ENCODE measurements at places on chromosomes 12 and 14.
A peak's percentile ranks its signal among the peaks of the same experiment; 100 is the strongest.

DNA sequence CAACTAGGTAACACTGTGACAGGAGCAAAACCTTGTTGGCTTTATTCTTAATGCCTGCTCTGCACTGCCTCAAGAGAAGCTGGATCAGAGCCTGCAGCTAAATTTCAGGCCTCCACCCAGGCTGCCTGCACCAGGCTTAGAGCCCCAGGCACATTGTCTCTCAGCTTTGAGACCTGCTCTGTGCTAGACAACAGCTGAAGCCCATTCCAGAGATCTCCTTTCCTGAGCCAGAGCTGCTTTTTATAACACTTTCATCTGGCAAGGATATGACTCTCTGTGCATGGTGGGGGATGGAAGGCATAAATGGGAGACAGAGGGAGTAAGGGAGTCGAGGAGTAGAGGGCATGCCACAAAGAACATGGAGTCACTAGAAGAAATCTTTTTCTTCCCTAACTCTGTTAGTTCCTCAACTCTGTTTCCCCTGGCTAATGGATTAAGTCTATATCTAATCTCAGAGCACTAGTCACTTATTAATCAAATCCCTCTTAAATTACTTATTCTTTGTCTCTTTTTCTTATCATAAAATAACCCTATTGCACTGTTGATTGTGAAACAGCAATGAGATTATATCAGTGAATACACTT is 27.1 kb upstream of the LUM start:
- no peak for DNase-seq

DNA sequence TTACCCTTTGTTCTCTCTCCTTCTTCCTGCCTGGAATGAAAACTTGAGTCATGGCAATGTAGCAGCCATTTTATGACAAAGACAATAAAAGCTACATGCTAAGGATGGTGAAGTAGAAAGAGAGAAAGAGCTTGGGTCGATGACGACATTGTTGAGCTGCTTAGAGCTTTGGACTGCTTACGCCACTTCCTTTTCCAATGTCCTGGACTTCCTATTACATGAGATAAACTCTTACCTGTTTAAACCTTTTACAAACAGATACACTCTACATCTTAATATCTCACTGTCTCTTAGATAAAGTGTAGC is 70.1 kb downstream of the PEBP1 start:
- no peak for DNase-seq

- no peak for DNase-seq
Measured at GRCh38 chr12:105220150-105220928, 15.6 kb downstream of the APPL2 start.

GRCh38 chr12:128715485-128715884 is 108.3 kb downstream of the SLC15A4 start:
- DNase-seq = no peak

DNA sequence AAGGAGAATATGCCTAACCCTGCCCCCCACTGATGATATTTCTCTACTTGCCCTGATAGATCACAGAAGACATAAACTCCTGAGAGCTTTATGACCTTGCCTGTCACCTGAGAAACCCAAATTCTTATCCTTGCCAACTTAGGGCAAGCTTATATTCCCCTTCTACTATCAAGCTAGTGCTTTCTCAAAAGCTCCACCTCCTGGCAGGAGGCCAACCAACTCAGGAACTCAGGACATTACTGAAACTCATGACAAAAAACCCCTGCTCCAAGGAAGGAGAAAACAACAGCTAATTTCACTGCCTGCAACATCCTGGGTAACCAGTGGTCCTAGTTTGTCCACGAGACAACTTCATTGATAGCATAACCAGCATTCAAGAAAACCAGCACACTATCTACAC is 60.9 kb upstream of the FSCB start:
- no peak for DNase-seq

DNA sequence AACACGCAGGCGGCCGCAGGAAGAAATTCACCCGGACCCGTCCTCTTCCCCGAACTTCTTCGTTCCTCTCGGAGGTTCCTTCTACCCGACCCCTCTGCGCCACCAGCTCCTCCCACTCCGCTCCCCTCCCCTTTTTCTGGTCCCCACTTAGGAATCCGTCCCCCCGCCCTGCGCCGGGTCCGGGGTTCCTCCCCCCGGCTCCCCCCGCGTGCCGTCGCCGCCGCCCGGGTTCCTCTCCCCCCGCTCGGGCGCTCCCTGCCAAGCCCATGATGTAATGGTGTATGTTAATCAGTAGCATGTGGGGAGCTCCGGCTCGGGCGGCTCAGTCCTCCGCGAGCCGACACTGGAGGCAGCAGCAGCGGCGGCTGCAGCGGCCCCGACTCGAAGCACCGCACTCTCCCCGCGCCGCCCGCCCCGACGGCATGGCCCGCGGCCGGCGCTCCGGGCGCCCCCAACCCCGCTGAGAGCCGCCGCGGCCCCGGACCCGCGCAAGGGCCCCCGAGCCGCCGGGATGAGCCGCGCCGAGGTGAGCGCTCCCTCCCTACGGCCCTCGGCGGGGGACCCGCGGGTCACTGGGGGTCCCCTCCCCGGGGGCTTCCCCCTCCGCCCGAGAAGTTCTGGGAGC is 1.0 kb upstream of the SAMD4A start:
- DNase-seq = peak; percentile 55

DNA sequence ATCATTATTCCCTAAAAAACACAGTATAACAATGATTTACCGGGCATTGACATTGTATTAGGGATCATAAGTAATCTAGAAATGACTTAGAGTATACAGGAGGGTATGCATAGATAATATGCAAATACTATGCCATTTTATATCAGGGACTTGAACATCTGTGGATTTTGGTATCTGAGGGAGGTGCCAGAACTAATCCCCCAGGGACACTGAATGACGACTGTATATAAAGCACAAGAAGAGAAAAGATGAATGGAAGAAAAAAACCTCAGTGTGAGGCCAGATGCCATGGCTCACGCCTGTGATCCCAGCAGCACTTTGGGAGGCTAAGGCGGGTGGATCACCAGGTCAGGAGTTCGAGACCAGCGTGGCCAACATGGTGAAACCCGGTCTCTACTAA is 25.5 kb upstream of the COX6A1 start:
- DNase-seq = no peak

DNA sequence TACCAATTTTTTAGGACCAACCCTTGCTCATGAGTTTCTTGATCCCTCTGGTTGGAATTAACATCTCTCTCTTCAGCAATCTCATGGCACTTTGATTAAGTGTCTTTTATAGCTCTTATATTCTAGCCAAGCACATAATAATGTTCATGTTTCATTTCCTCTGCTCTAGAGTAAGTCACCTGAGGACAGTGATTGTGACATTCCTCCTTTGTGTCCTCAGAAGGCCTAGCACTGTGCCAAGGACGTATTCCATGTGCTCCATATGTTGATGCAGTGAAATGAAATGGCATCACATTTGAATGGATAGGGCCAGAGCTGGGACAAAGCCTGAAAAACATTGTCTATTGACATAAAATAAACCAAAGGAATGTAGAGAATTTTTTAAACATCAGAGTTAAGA is 322.8 kb upstream of the PRICKLE1 start:
- DNase-seq = no peak

- no peak for DNase-seq
Measured at GRCh38 chr14:55026441-55026792, 482 bp downstream of the WDHD1 start.

- no peak for DNase-seq
Measured at GRCh38 chr12:52774629-52775250, 2.4 kb downstream of the KRT76 start.

GRCh38 chr12:57129321-57129842 is 1.1 kb downstream of the LRP1 start:
- DNase-seq = no peak

- peak; percentile 29 for DNase-seq
Measured at GRCh38 chr14:92603309-92604242, 90.0 kb downstream of the RIN3 start.

DNA sequence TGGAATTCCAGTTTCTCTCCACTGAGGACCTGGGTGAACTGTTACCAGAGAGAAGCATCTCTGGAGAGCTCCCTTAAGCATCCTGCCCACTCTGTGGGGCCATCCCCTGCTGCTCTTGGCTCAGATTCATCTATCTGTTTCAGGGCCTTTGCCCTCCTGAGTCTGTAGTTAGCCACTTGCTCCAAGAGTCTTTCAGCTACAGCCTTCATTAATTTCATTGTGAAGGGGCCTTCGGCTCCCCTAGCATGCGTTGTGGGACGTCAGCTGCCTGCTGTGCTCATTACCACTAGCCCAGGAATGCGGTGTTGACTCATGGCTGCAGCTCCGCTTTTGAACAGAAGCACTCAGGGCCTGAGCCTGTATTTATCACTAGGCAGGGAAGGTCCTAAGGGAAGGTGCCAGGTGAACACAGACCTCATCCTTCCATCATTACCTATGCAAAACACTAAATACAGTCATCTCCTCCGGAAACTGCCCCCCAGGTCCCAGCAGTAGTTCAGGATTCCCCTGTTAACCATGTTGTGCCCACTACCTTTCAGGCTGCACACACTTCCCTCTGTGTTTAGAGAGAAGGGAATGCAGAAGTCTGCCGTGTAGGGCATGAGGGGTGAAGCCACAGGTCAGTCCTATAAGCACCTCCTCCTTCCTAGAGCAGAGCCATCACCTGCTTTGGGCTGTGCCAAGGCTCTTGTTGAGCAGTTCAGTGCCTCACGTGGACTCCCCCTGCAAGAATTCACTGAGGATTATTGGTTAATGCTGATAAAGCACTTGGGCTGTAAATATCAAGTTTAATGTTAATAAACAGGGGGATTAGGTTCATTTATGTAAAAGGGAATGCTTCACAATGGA is 191.4 kb downstream of the CACNA1C start:
- DNase-seq = no peak

DNA sequence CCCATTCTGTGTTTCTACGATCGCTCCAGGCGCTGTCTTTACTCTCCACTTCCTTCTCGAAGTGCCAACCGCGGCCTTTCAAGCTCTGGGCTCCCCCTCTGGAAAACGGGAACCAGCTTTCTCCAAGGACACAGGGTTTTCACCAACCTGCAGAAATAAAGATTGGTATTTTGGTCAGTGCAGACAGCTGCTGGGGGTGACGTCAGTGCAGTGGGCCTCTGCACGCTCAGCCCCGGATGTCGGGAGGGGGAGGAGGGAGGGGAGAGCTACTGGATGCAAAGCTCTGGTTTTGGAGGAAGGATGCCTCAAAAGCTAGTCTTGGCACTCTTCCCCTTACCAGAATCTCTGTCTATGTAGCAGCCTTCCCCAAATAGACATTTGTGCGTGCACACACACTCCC is 19.9 kb downstream of the HRK start:
- no peak for DNase-seq

- DNase-seq = no peak
Measured at GRCh38 chr14:63478010-63478409, 65.2 kb downstream of the PPP2R5E start.

- DNase-seq = no peak
Measured at GRCh38 chr14:44040561-44040960, 466.5 kb downstream of the FSCB start.

DNA sequence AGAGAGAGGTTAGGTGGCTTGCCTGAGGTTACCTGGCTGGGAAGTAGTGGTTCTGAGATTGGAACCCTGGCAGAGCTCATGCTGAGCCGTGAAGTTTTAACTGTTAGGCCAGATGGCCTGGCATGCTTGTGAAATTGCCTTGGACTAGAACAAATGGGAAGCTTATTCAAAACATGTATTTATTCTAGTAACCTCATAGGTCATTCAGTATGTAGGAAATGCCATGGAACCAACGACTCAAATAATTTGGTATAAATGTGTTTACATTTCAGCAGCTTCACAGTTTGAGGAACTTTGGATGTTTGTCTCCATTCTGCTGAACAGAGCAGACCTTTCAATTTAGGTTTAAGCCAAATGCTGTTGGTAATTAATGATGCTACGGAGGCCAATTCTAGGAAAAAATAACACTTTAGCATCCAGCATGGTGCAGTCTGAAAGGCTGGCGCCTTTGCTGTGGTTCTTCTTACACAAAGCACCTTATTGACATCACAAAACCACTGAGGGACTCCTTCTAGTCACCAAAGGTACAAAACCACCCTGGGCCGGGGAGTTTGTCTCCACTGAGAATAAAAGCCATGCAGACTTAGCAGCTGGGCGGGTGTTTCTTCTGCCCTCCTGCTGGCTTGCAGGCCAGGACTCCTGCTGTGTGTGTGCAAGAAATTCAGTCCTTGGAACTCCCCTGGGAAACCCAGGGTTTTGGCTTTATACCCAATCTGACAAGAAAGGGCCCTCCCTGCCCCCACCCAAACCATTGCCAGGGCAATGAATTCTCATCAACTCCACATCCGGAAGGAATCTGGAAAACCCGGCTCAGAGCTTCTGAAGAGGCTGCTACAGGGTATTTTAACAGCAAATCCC is 64.2 kb downstream of the ELK3 start:
- DNase-seq = no peak

DNA sequence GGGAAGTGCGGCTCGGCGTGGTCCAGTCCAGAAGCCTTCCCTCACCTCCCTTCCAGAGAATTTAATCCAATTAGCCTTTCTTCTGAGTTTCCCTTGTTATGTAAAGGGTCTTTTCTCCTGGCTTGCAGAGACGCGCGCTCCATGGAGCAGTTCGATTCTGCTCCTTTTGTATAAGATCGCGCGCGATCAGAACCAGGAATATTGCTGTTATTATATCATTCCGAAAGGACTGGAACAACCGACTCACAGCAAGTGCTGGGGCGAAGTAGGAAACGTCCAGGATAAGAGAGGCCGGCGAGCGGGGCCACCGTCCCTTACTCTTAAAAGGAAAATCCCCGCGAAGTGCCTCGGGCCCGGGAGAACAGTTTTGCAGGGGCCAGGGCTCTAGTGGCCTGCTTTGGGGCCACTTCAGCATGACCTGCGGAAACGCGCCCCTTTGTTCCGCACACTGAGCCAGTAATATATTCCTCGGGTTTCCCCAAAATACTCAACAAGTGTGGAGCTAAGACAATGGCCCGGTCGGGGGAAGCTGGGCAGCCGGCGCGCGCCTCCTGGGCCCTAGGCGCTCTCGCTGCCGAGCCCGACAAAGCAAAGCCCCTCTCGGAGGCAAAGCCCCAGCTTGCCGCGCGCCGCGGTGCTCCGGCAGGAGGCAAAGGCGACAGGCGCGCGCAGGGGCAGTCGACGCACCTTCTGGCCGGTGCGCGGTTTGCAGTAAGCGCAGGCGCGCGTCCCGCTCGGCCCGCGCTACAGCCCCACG is 2.9 kb downstream of the RFX4 start:
- DNase-seq = no peak

DNA sequence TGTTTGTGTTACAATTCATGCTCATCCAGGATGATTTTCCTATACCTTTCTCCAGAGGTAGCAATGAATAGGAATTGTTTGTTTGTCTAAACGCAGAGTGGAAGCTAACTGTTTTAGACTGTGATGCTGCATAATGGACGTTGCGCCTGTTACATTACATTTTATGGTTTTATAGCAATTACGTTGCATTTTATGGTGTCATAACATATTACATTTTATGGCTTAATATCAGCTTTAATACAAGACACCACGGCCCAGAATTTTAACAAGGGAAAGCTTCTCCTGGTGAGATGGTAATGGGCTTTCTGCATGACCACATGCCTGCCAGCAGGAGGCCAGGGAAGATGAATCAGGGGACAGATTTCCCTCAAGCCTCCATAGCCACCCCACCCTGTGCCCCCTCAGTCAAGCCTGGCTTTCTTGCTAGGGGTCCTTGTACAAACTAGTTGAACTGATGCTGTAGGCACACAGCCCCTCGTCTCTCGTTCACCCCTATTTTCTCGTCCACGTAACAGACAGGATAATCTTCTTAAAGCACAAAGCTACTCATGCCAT is 56.5 kb downstream of the HSPB8 start:
- no peak for DNase-seq

All from stimulated activated CD8-positive, alpha-beta memory T cell treated with anti-CD3 and anti-CD28 coated beads, Interleukin-7, amount 100 ng/mL, for 1 hour (primary cell).